Activated effector memory CD4-positive, alpha-beta T cell treated with Interleukin-2 at 50 U/mL for 16 hours (primary cell): ENCODE measurements at places on chromosomes 12 and 14.

DNA sequence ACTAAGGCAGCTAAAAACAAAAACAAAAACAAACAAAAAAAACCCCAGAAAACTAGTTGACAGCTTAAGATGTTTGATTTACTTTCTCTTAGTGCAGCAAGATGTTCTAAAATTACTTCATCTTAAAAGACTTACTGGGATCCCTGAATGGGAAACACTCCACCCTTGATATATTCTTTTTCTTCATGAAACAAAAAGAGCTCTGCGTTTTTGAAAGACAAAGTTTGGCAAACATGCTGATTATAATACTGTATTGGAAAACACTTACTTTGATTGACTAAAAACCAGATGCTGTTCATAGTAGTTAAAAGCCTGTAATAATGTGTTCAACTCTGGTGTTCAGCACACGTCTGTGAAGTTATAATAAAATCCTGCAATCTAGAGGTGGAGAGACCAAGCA is 136.8 kb downstream of the SRGAP1 start:
- no peak for DNase-seq

- DNase-seq = no peak
These were observed 339.0 kb downstream of the FUT8 start for GRCh38 chr14:65751510-65751909.

DNA sequence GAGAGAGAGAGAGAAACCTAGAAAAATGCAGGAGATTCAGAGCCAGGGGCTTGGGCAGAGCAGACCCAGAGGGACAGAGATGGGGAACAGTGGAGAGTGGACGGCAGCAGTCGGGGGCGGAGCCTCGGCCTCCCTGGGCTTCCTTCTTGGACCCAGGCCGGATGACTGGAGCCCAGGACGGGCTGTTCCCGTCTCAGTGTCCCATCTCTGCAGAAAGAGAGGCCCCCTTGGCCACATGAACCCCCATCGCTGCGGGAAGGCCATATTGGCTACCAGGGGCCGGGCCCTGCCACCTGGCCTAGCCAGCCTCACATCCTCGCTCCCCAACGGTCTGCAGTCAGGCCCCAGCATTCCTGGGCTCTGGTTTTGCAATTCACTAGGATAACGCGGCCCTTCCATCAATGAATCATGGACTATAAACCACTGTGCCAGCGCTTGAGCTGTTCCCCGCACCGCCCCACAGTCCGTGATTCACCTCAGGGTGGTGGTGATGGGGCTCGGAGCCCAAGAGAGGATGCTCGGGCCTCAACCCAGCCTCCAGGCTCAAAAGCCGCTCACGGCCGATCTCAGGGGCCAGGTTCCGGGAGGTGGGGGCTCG is 116.5 kb downstream of the RFLNA start:
- DNase-seq = no peak

- no peak for DNase-seq
These were observed 163.4 kb downstream of the SAMD4A start for GRCh38 chr14:54730156-54730961.

- no peak for DNase-seq
These were observed 380.3 kb downstream of the PCNX1 start for GRCh38 chr14:71287567-71287966.

DNA sequence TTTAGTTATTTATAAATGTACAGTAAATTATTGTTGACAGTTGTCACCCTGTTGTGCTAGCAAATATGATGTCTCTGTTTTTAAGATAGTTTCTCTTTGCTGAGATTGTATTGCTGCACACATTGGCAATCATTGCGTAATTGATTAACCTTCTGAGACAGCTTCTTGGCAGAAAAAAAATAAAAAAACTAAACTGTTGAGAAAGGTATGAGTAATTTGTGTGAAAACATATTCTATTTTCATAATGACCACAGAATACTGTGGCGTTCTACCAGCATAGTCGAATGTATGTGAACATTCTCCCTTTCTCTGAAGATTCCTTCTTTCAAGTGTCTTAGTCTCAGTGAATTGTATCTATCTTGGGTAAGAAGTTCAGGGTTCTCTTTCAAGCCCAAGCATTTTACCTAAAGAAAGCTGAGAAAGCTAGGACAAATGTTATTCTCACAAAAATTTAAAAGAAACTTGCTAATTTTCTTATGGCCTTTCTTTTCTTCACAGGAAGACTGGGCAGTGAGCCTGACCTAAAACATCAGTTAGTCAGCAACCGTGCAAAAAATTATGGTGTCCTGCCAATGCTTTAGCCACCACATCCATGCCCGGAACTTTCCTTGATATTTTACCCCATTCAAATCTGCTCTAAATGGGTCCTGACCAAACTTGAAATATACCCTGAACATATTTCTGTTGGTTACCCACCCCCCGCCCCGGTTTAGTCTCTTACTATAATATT is 69.0 kb upstream of the REP15 start:
- DNase-seq = no peak

DNA sequence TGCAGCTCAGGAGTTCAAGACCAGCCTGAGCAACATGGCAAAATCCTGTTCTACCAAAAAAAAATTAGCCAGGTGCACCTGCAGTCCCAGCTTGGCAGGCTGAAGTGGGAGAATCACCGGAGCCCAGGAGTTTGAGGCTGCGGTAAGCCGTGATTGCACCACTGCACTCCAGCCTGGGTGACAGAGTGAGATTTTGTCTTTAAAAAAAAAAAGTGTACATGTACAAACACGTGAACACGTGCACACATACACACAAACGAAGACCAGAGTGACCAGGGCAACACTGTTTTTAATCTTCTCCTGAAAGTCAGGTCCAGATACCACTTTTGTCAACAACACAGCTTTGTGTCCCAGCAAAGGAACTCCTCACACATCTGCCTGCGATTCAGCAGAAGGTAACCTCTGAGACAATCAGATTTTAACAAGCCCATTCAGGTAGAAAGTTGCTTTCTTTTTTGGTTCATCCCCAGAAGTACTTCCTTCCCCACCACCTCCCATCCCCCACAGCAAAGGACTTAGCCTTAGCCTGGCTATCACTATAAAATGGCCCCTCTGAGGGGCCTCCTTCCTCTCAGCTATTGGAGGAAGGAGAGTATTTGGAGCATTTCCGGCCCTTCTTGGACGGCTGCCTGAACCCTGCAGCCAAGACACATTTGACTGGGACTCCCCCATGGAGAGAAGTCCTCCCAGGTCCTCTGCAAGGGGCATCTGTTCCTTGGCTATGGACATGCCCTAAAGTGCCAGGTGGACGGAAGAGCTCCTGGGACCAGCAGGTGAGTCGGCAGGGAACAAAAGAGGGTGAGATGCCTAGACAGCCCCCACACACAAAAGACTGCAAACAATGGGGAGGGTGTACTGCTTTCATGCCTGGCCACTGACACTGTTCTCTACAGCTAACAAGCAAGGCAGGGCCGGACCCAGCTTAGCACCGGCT is 9.8 kb downstream of the CTDSP2 start:
- no peak for DNase-seq

GRCh38 chr12:70196811-70197281 is 46.4 kb upstream of the CNOT2 start:
- no peak for DNase-seq

DNA sequence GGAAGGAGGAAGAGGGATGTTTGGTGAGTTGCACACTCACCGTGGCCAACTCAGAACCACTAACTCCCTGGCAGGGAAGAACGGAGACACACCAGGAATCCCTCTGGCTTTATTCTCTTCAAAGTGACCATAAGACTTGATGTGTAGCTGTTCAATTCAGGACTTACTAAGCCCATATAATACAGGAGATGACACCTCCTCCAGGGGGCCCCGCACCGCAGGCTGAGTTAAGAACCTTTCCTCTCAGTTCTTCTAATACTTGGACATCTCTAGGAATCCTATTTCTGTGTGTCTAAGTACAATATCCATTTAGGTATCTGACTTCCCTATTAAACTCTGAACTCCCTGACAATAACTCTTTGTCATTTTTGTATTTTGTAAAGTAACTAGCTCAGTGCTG is 49.5 kb downstream of the DCAF4 start:
- DNase-seq = no peak

- no peak for DNase-seq
These were observed 85.5 kb downstream of the ACTN1 start for GRCh38 chr14:68893566-68893965.

DNA sequence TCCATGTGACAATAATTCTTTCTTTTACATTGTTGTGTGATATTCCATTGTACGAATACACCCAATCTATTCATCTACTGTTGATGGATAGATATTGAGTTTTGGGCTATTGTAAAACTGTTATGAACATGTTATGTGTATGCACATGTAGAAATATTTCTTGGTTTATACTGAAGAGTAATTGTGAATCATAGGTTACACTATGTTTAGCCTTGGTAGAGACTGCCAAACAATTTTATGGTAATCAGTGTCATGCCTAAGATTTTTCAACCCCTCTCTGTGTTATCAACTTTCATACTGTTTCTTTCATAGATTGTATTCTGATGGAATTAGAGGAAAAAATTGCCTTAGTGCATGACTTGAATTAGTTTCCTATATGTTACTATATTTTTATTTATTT is 39.5 kb downstream of the FRMD6 start:
- DNase-seq = no peak

DNA sequence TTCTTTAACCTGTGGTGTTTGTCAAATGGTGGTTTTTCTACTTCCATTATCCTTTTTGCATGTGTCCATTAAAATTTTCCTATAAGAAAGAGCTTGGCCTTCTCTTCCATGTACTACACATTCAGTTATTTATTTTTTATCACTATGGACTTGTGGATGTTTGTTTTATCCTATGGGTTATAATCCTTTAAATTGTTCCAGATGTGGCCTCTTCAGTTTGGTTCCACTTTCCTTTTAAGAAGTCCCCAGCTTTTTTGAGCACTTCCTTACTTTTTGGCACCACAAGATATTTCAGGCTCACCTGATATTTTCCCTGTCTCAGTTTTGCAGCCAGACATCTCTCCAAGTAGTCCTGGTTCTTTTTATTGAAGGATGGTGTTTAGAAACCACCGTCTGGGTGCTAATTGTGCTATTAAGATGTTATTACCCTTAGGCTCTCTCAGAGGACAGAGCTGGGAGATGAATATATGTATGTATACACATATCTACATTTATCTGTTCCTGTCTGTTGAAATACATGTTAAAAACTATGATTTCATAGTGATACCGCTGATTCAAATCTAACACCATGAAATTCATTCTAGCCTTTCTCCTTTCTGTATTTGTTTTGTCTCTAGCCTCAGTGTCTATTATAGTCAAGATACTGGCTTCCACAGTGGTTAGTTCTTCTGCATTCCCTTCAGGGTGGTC is 408.5 kb upstream of the RGS6 start:
- no peak for DNase-seq

DNA sequence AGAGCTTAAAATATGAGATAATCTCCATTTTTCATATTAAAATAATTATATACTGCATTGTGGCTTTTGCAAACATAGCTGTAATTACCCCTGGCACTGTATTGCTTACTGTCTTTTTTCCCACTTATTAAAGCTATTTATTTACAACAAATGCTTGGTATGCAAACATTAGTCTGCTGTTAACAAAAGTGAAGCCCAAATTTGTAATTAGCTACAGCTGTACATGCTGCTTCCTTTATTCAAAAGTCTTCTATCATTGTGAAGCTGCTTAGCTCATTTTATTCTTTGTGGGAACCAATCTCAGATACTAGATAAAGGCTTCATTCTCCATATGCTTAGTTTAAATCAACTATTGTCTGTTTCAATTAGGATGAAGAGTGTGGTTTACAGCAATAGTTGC is 425.8 kb upstream of the FOXG1 start:
- DNase-seq = no peak

DNA sequence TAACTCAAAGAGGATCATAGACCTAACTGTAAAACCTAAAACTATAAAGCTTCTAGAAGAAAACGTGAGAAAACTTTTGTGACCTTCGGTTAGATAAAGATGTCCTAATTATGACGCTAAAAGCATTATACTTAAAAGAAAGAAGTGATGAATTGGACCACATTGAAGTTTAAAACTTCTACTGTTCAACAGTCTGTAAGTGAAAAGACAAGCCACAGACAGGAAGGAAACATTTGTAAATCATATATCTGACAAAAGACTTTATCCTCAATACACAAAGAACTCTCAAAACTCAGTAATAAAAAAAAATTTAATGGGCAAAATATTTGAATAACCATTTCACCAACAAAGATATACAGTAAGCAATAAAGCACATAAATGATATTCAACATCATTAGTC is 344.3 kb downstream of the EGLN3 start:
- no peak for DNase-seq

GRCh38 chr14:64515053-64515452 is 10.5 kb downstream of the ZBTB1 start:
- DNase-seq = no peak

GRCh38 chr12:34348836-34349672 is 326.8 kb downstream of the ALG10 start:
- no peak for DNase-seq

DNA sequence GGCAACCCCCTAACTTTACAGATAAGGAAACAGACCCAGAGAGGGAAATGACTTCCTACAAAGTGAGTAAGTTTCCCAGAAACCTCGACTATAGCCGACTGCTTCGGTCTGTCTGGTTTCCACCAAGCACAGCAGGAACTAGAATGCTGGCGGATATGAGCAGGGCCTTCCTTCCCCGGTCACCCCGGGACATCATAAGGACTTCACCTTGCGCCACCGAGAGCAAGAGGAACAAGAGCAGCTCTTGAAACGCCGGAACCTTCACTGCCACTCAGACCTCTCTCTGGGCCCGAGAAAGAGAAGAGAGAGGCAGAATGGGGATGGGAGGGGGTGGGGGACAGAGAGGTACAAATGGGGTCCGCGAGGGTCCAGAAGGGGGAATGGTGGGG is 29.4 kb upstream of the GPR68 start:
- no peak for DNase-seq

DNA sequence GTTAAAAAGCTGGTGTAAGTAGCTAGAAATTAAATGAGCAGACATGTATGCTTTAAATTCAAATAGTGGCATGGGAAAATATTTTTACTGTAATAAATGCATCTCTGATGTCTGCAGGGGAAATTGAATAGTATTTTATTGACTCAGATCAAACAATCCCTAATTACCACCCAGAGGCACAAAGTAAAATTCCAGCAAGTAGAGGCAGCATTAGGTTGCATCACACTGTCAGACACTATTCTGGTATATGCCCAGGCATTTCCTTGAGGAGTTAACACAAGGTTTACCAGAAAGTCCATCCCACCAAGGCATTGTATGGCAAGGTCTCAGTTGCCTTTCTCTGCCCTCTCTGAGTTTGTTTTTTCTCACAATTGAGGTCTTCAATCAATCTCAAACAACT is 201.6 kb upstream of the KITLG start:
- no peak for DNase-seq

DNA sequence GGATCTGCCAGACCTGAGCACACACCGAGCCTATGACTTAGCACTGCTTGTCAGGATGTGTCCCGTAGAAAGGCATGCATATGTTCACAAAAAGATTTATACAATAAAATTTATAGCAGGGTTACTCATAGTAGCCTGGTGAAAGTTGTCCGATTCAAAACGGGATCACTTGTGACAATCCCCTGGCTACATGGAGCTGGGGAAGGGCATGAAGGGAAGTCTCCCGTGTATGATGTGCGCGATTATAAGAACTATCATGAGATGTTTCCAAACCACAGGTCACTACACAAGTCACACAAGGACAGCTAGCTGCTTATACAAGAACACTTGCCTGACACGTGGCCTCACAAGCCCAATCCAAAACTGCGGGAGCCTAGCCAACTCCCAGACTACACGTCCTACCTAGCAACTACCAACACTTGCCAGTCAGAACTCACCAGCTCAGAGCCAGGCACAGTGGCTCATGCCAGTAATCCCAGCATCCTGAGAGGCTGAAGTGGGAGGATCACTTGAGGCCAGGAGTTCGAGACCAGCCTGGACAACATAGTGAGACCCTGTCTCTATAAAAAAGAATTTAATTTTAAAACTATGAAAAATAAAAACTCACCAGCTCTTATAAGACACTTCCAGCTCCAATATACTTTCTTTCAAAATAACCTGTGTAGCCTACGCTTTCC is 7.5 kb upstream of the CDCA4 start:
- DNase-seq = no peak
